ENCODE measurements at places on chromosomes 3 and 15. TPM values are rescaled to one million over a fixed set of nuclear protein-coding genes. Genes with fewer than 3 reads are reported as not detected.

Gene CIB2
- 14.4 TPM for total RNA-seq

GRCh38 chr3:48565591-48566400 is 2.2 kb upstream of the UCN2 start:
- no peak for DNase-seq

DNA sequence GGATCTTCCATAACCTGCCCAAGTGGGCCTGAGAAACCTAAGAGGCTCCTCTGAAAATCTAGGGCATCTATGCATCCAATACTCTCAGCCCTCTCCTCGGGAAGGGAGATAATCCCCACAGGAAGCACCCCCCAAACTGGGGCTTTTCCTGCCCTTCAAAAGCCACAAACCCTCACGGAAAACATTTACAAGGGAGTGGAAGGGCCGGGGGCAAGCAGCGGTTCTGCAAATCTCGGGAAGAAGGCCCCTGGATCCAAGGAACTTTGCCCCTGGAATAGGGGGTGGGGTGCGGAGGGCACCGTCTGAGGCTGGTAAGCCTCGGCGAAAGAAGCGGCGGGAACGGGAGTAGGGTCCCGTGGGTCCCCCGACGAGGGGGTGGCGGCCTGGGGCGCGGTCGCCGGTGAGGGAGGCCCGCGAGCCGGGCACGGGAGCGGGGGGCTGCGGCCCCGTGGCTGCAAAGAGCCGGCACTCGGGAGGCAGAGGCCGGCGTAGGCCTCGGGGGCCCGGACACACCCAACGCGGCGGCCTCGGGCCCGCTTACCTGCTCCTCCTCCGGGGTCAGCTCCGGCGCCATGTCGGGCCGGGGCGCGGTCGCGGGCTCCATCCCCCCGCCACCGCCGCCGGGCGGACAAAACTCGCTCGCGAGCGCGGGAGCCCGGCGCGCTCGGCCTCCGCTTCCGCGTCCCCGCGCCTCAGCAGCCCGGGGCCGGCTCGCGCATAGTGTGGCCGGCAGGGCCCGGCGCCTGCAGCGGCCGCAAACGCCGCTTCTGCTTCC is 755 bp downstream of the PTPN9 start:
- no peak for DNase-seq

Gene KIF7
- total RNA-seq: 1.3 TPM

DNA sequence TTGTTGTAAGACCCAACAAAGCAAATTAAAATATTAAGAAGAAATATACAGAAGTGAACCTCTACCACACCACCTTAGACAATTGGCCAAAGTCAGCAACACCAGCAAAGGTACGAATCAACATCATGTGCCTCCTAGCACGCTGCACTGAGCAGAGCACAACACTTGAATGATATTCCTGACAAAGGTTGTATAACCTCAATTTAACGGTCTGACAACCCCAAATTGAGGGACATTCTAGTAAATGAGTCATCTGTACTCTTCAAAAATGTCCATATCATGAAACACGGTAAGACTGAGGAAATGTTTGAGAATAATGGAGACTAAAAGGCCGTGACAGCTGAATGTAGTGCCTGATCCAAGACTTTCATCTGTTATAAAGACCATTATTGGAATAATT is 41.3 kb upstream of the TNFSF10 start:
- no peak for DNase-seq

GRCh38 chr3:122245513-122246174 is 62.2 kb downstream of the CASR start:
- no peak for DNase-seq

Gene SLC28A2
- total RNA-seq: not detected

Gene TRAT1
- total RNA-seq: not detected

DNA sequence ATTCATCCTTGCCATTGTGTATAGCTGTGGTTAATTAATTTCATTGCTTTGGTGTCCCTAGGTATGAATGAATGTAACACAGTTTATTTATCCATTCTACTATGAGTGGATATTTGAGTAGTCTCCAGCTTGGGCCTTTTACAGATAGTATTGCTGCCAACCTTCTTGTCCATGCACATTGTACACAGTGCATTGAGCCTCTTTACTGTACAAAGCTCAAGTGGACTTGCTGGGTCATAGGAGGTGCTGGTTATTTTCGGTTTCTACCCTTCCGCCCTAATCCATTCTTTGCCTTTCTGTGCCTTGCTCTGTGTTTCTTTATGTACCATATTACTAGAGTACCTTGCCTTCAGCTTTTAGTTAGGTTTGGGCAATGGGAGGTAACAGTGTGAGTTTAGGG is 60.7 kb downstream of the DUT start:
- DNase-seq: no peak

- no peak for DNase-seq
Observed at GRCh38 chr3:194084284-194084683, 51.7 kb upstream of the HES1 start.

- DNase-seq: no peak
Observed at GRCh38 chr3:158369279-158369678, 201.7 kb upstream of the MLF1 start.

DNA sequence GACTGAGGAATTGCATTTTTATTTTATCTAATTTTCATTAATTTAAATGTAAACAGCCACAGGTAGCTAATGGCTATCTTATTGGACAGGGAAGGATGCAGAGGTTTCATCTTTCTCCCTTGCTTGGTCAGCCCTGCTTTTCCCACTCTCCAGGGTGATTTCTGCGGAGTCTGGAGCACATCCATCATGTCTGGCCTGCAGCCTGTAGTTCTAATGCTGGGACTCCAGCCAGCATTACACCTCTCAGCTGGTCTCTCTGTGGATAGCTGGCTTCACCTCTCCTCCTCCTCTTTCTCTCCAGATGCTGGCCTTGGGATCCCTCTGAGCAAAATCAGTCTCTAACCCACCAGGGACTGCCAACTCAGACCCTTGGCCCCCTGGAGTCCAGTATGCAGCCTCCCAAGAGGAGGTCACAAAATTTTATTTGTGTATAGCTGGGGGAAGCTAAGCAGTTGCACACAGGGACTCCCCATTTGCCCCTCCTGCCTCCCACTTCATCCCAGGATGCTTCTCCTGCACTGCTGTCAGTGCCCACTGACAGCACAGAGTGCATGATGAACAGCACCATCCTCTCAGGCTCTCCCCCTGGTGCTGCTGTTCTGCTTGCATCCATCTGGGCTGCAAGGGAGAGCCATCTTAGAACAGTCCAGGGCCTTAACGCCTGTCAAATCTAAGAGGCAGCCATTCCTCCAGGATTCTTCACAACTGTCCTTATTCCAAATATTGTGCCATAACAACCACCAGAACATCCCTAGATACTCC is 1.7 kb downstream of the BFSP2 start:
- DNase-seq: no peak

- DNase-seq: peak; percentile 32
Observed at GRCh38 chr15:70566989-70567388, 196.4 kb downstream of the UACA start.

Gene THPO
- total RNA-seq: 0.37 TPM

Gene REC114
- total RNA-seq: not detected

Gene CD96
- total RNA-seq: 0.27 TPM

DNA sequence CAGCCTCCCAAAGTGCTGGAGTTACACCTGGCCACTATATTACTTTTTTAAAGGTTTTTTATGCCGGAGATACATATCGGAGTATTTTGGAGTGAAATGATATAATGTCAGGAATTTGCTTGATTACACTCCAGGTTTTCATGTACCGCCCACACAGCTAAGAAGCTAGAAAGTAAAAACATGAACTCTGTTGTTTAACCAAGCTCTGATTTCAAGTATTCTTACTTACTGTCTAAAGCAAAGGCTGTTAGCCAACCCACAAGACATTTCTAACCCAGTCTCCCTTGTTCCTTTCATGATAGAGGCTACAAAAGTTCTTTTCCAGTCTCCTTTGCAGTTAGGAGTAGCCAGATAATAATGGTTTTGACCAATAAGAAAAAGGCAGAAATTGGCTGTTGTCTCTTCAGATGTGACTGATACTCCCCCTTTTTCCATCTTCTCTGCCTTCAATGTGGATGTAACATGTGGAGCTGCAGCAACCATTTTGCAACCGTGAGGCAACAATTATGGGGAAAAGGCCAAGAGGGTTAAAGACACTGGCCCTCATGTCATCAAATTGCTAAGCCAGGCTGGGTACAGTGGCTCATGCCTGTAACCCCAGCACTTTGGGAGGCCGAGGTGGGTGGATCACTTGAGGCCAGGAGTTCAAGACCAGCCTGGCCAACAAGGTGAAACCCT is 6.1 kb upstream of the CP start:
- no peak for DNase-seq

DNA sequence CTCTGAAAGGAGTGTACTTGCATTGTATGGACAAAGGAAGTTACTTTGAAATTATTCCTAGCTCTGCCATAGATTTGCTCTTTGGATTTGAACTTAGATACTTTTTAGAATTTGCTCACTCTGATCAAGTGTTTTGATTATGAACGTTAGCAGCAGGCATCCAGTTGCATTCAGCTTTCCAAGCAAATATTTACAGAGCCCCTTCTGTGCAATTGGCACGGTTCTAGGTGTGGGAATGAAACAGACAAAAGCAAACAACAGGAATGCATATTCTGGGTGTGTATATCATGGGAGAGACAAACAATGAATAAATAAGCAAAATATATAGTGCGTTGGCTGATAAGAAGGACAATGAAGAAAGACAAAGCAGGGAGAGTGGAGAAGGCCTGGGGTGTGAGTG is 125.5 kb upstream of the ADAMTS9 start:
- no peak for DNase-seq

- no peak for DNase-seq
Observed at GRCh38 chr3:62587579-62588031, 214.3 kb upstream of the FEZF2 start.

- DNase-seq: no peak
Observed at GRCh38 chr3:24526640-24527212, 32.1 kb upstream of the THRB start.

GRCh38 chr3:149476225-149476624 is 1.7 kb downstream of the TM4SF4 start:
- DNase-seq: no peak

GRCh38 chr3:40620151-40620550 is 95.4 kb downstream of the ZNF621 start:
- no peak for DNase-seq

- DNase-seq: no peak
Observed at GRCh38 chr3:102181175-102181920, 253.5 kb upstream of the ZPLD1 start.

DNA sequence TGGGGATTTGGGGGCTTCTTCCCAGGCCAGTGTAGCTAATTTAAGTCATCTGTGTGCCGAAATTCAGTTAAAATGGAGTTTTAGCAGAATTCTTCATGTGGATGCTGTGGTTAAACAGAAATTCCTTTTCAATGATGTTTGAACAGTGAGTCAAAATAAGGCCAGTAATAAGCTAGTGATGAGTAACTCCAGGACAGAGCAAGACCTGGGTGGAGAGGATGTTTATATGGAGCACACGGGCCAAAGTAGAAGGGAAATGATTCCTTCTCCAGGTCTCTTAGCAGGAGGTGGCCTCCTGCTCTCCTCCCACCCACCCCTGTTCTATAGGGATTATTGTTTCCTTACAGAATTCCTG is 31.9 kb upstream of the UACA start:
- no peak for DNase-seq

GRCh38 chr15:38685686-38686339 is 121.2 kb upstream of the RASGRP1 start:
- DNase-seq: no peak

- DNase-seq: peak; percentile 87
Observed at GRCh38 chr3:101216710-101217465, 103.5 kb downstream of the IMPG2 start.

DNA sequence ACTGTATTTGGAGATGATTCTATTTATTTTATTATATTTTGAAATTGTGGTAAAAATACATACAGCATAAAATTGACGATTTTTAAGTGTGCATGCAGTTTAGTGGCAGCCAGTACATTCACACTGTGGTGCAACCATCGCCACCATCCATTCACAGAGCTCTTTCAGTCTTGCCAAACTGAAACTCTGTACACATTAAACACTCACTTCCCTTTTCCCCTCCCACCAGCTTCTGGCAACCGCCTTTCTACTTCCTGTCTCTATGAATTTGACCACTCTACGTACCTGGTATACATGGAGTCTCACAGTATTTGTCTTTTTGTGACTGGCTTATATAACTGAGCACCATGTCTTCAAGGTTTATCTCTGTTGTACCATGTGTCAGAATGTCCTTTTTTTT is 303.3 kb upstream of the ATP10A start:
- DNase-seq: no peak

- peak; percentile 75 for DNase-seq
Observed at GRCh38 chr15:20659265-20659664, 117.7 kb upstream of the GOLGA6L6 start.

DNA sequence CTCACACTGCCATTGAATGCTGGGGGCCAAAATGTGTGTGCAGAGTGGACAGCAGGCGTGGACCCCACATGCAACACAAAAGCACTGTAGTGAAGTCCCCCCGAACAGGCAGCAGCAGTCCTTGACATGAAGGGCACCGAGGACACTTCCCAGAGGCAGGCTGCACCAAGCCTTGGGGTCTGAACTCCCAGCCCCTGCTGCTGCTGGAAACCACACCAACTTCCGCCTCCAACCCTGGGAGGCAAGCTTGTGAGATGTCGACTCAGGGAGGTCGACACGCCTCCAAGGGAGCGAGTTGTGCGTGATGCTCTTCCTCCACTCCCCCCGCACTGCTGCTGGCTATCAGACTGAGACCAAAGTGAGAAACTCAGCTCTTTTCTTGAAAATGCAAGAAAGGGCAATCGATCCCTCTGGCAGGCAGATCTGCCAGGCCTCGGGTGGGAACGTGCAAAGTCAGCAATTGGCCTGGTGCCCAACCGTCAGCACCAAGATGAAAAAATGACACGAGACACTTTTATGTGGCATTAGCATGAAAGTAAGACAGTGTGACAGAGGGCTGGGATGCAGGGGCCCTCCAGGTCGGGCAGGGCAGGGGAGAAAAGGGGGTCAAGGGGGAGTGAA is 43.6 kb downstream of the WHAMM start:
- no peak for DNase-seq

DNA sequence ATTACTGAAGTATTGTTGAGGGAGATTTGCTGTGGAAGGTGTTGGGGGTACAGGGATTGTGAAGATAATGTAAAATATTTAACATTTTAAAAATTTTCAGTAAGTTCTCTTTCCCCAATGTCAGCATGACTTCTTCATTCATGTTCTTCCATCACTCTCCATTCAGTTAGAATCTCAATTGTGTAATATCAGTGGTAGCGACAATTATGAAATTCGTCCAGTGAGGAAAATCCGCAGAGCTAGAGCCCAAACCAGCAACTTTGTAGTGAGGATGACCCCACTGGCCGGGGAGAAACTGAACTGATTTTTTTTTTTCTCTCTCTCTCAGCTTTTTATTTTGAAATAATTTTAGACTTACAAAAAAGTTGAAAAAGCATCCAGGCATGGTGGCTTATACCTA is 171.7 kb downstream of the PGPEP1L start:
- DNase-seq: no peak

Gene PPP1R14D
- total RNA-seq: not detected

Gene TMEM207
- not detected for total RNA-seq

GRCh38 chr3:56940321-56940720 is 120.1 kb upstream of the SPATA12 start:
- DNase-seq: no peak

Gene ANKUB1
- total RNA-seq: not detected

All from lower leg skin (tissue), 4 donors.